ENCODE measurements at places on chromosomes 7 and 10.

DNA sequence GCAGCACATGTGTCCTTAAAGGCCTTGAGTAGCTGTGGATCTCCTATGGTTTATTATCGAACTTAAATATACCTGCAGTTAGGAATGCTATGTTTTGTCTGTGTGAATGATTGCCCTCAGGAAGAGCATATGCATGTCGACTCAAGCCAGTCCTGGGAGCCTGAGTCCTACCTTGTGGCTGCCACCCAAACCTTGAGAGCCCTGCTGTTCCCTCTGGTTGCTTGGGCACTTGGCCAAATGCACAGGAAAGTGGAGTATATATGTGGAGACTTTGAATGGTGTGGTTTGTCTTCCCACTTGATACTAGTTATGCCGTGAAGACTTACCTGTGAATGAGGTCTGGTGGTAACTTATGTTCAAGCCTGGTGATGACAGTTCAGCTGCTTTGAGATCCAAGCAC is 409.8 kb downstream of the LRMDA start:
- DNase-seq = no peak

DNA sequence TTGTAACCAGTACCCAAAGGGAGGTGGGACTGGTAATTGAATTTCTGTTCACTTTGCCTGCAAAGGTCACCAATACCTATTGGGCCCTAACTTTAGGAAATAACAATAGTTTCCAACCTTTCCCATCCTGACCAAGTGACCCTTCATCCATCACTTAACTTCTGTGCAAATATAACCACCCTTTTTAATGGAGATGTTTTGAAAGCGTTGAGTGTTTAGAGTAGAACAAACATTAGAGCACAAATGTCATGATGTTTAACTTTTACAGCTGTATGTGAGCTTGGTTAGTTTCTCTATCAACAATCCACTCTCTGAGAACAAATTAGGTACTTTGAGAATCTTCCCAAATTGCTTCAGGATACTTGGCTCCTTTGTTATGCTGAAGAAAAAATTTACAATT is 66.4 kb downstream of the MET start:
- DNase-seq = no peak

DNA sequence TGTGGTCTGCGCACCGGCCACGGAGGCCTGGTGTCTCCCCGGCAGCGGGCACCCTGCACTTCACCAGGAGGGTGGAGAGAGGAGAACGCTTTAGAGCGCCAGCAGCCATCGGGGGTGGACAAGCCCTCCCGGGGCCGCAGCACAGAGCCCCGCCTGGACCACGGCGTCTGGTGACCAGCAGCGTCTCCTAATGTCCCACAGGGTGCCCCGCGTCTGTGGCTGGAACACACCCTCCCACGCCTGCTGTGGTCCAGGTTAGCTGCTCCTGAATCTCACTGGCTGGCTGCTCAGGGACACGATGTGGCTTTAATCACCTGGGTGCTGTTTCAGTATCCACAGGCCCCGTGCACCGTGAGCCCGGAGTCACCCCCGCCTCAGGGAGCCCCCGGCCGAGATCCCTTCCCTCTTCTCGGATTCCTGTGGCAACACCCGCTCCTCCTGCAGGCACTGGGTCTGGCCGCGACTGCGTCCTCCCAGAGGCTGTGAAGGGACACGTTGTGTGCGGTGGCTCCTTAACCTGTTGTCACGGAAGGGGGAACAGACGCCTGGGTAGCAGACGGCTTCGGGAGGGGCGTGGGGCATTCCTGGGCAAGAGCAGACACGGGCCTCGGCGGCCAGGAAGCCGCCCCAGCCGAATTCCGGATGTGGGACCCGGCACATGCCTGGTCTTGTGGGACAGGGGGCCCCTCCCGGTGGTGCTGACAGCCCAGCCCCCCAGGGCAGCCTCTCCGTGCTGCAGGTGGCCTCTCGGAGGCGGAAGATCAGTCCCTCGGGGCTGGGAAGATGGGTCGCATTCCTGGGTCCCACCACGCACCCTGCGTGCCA is 78.9 kb downstream of the FOXL3 start:
- no peak for DNase-seq

DNA sequence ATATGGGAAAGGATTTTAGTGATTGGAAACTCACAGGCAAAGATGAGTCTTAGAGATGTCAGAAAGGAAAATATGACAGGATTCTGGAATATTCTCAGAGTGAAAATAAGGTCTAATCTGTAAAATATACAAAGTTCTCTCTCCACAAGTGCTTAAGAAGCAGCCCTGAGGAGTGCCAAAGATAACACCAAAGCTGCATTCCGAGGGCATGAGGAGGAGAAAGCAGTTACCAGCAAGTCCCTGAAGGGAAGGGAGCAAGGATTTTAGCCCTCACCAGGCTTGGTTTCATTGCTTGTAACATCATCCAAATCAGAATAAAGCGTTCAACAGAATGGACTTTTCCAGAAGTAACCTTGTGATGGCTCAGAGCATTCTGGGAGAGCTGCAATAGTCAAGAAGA is 31.4 kb upstream of the DLX6 start:
- DNase-seq = no peak

- DNase-seq = no peak
Observed at GRCh38 chr10:42491001-42491592, 147.3 kb downstream of the ZNF33B start.

GRCh38 chr10:1687190-1687589 is 50.1 kb downstream of the ADARB2 start:
- DNase-seq = no peak
